Kidney capillary endothelial cell (primary cell): ENCODE measurements at places on chromosomes 4 and X.

GRCh38 chrX:113059714-113060113 is 219.1 kb upstream of the AMOT start:
- no peak for DNase-seq

- DNase-seq: peak; percentile 2
Measured at GRCh38 chrX:43655151-43656004, 721 bp upstream of the MAOA start.

- no peak for DNase-seq
Measured at GRCh38 chrX:13852001-13852695, 35.3 kb upstream of the GPM6B start.

- DNase-seq: no peak
Measured at GRCh38 chrX:126557151-126557550, 4.5 kb upstream of the DCAF12L1 start.

- DNase-seq: no peak
Measured at GRCh38 chr4:95921470-95921869, 81.6 kb downstream of the PDHA2 start.

DNA sequence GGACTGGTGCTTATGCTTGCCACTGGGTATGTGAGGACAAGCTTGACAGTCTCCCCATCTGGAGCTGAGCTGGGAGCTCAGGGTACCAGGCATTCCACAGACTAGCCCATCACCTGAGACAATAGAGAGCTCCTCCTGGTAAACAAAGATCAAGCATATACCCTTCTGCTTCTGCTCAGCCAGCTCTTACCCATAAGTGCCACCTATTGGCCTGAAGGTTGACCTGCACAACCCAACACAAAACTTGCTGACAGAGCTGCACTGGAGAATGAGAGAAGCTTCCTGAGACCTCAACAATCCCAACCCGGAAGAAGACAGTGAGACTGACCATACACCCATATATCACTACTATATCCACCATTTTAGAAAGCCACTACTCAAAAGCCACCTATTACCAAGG is 1049.2 kb upstream of the INTU start:
- DNase-seq: no peak

DNA sequence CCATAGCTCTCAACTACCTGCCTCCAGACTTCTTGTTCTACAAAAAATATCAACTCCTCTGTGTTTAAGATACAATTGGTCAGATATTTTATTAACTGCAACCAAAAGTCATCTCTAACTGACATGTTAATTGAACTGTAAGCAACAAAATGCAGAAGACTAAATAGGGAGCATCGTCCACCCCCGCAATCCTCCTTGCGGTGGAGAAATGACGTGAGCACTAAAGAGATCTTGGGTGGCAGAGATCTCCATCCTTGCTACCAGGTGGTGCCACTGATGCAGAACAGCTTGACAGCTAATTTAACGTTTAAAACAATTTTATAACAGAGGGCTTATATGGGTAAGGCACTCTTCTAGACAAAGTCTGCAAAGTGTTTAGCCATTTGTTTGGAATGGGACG is 164.4 kb upstream of the FTHL17 start:
- no peak for DNase-seq

DNA sequence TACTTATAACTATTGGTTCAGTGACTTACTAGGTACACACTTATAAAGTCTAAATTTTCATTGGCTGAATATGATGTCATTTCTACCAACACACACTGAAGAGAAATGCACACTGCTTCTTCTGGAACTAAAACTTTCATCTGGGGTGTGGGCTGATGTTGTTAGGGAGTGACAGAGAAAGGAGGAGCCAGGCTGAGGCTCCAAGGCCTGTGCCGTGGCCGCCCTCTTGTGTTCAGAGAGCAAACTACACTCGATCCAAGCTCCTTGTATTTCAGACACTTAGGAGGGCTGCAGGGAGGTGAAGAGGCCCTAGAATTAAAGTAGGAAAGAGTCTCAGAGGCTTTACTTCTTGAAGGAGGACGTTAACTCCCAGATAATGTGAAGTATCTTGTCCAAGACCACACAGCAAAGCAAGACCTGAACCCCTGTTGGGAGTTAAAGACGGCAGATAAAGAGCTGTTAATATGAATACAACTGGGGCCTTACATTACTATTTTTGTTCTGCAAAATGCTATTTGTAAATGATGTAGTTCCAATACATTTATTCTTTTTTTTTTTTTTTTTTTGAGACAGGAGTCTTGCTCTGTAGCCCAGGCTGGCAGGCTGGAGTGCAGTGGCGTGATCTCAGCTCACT is 137.5 kb downstream of the AFAP1 start:
- DNase-seq: peak; percentile 78

GRCh38 chr4:76987153-76987591 is 37.6 kb downstream of the SEPTIN11 start:
- DNase-seq: no peak

GRCh38 chr4:100286636-100287035 is 96.4 kb upstream of the DDIT4L start:
- no peak for DNase-seq

- no peak for DNase-seq
Measured at GRCh38 chrX:136076942-136077341, 70.4 kb upstream of the FHL1 start.

GRCh38 chr4:98626350-98626749 is 32.1 kb downstream of the TSPAN5 start:
- DNase-seq: peak; percentile 82

GRCh38 chrX:102517326-102517725 is 787 bp upstream of the TMSB15A start:
- peak; percentile 2 for DNase-seq

GRCh38 chr4:55395529-55396307 is at the start of gene TMEM165:
TSS of gene TMEM165 (plus strand) at chr4:55395957. CDS start at chr4:55396190, 233 bp downstream.
- peak; percentile 77 for DNase-seq

GRCh38 chrX:48784726-48785125 is 1.7 kb upstream of the GATA1 start:
- no peak for DNase-seq

GRCh38 chrX:25295466-25295865 is 279.7 kb upstream of the ARX start:
- DNase-seq: no peak

DNA sequence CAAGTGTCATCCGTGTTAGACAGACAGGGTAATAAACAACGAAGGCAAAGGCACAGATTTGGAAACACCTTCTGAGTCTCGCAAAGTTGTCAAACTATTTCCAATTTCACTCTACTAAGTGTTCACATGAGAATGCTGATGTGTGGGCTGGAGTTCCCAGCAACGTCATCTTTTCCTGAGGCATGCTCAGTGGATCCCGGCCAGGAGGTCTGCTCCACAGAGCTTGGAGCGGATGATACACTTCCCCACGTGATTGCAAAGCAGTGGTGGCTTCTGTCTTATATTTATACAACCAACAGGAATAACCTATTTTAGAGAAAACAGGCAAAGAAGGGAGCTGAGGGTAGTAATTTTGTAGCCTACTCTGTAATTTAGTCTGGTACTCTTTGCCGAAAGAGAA is 40.1 kb upstream of the PDK3 start:
- no peak for DNase-seq

GRCh38 chr4:166838975-166839614 is 395.2 kb downstream of the SPOCK3 start:
- no peak for DNase-seq

DNA sequence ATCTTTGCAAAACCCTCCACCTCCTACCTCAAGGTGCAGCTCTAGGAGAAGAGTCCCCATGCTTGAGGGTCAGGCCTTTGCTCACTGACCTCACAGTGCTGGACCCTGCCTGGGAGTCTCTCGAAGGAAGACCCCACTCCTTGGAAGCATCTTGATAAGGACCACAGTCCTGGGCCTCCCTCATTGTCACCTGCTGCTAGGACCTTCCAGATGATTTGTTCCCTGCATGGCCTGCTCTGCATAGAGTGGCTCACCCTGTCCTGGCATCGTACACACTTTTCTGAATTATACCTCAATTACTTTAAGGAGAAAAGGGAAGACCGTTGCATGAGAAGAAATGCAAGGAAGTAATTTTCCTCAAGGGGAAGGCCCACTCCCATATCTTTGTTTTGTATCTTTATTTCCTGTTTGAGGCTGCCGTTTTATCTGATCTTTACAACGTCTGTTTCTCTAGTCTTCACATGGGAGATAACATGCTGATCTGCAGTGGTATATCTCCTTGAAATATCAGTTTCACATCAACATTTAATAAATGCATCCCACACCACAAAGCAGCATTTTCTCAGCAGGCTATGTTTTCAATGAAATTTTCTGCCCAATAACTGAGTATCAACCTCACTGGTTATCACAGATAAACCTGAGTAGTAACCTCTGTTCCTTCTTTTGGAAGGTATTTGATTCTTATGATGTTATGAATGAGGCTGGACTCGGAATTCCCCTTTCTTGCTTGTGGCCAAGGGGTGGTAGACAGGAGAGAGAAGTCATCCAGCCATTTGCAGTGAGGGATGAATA is 15.0 kb upstream of the AKAP17A start:
- no peak for DNase-seq

DNA sequence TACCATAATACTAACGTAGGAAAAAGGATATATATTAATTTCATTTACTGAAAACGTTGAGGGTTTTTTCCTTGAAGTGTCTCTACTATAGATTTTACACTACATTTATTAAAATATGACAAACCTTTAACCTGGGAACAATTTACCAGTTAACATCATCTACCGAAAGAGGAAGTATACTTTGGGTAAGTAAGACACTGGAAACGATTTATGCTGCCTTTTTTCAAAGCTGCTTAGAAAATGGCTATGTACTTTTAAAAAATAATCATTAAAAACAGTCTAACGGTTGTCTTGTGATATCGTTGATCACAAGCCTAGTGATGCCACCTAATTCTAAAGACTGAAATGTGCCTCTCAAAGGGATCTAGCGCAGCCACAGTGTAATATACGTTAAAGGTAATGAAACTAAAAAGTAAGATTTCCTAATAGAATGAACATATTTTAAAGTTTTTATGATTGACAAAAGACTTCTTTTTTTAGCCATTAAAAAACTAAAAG is 50.4 kb downstream of the STX18 start:
- DNase-seq: no peak

DNA sequence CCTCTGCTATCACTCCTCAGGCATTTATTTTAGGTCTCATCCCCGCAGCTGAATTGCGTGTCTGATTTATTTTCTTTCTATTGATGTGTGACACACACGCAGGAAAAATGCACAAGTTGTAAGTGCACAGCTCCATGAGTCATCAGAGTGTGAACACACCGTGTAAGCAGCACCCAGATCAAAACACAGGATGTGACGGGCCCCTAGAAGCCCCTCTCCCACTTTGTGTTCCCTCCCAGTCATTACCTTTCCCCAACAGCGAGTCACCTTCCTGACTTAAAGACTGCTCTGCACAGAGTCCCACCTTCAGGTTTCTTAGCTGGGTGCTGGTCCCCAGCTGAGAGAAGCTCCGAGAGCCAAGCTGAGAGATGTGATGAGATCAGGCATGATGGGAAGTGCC is 436.7 kb downstream of the MID1IP1 start:
- no peak for DNase-seq

DNA sequence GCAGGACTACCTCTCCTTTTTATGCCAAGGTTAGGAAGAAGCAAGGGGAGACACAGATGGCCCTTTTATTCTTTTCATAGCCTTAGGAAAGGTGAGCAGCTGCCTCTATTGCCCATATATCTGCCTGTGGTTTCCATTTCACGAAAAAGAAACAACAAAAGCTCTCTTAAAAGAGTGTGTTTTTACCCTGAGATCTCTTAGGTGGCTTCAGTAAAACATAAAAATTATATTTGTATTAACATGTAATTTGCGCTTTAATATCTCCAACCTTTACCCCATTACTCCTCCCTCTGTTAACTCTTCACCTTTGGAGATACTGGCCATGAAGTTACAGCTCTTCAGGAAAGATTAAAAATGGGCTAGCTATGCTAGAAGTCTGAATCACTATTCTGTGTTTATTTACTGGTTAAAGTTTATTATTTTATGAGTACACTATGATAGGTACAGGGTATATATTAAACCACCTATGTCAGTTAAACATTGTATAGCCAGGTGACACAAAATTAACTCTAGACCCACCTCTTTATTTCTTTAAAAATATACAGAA is 15.0 kb upstream of the SULT1B1 start:
- DNase-seq: no peak

DNA sequence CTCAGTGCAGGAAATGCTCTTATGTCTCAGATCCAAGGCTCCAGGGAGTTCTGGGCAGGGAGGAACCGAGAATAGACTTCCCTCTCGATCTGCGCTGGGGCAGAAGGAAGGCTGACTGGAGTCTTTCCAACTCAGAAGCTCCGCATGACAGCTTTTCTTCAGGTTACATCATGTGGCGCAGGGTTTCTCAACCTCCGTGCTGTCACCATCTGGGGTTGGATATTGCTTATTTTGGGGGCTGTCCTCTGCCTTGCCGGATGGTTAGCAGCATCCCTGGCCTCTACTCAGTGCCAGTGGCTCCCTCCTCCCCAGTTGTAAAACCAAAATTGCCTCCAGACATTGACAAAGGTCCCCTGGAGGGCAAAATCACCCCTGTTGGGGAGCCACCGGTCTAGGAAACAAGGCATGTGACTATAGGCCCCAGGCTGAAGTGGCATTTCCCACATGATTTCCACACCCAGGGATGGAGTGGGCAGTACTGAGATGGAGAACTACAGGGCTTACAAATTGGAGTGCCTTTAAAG is 21.4 kb downstream of the REELD1 start:
- DNase-seq: no peak

- DNase-seq: no peak
Measured at GRCh38 chr4:101345271-101345595, 2.1 kb downstream of the PPP3CA start.

DNA sequence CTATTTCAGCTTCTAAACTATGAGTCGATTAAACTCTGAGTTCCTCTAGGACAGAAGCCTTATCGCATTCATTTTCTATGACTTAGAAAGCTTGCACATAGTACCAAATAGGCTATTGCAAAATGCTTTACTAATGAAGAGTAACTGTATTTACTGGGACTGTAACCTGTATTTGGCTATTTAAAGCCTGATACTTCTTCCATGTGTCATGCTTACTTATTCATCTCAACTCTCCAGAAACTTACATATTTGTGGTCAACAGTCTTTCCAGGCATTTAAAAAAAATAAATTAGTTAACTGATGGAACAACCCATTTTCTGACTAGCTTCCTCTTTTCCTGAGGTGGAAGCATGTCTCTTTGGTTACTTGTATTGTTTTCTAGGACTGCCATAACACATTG is 467.9 kb downstream of the PCDH11X start:
- DNase-seq: no peak

GRCh38 chr4:31124008-31124585 is 403.9 kb downstream of the PCDH7 start:
- no peak for DNase-seq

- DNase-seq: no peak
Measured at GRCh38 chr4:93030670-93031069, 726.9 kb downstream of the GRID2 start.

- DNase-seq: no peak
Measured at GRCh38 chr4:181957088-181957487, 286.1 kb upstream of the TENM3 start.

- DNase-seq: no peak
Measured at GRCh38 chrX:111886678-111887077, 10.7 kb downstream of the TRPC5OS start.

DNA sequence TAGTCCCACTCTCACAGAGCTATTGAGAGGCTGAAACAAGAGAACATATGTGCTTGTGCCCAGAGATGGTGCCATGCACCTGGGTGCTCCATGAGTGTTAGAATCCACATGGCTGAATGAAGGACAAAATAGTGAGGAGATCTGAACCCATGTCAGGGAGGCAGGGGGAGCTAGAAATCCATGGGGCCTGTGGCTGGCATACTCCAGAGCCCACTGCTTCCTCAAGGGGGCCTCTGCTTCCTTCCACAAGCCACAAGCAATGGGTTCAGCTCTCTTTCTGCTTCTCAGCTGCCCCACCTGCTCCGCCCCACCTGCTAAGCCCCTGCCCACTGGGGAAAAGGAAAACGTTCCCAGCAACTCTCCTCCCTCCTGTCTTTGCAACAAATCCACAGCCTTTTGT is 46.1 kb downstream of the PJA1 start:
- no peak for DNase-seq
